Amniotic epithelial cell (primary cell): ENCODE measurements at places on chromosomes 6 and 20.

GRCh38 chr20:1336699-1337367, 7.9 kb upstream of the SDCBP2 start:
- peak; percentile 20 for DNase-seq

GRCh38 chr6:38236631-38237030, 403.1 kb downstream of the BTBD9 start:
- DNase-seq = no peak

DNA sequence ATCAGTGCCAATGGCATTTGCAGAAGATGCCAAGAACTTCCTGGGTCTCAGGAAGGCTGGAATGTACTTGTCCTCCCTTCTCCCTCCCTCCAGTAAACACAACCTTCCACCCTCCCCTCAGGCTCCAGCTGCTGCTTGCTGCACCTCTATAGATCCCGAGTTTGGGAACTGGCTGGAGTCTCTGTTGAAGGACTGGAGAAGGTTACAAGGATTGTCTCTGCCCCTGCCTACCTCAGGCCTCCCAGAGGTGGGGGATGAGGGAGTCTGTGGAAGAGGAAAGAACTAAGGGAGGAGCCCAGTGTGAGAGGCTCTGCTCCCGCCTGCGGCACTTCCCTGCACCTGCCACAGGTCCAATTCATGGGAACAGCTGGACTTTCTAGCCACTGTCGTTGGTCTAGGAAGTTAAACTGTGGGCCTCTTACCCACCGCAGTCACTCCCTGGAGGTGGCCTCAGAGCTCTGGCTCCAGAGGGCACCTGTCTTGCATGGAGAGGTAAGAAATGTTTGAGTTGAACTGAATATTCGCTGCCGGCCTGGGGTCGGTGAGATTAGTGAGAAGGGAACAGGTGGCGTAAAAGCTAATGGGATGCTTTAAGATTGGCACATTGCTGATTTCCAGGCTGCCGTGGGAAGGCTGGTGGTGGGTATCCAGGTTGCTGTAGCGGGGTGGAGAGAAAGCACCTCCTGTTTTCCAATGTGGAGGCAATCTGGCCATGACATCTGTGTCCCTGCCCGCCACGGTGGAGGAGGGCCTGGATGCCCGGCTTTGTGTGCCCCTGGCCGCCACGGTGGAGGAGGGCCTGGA, 54.3 kb downstream of the PPP1R14C start:
- DNase-seq = no peak

DNA sequence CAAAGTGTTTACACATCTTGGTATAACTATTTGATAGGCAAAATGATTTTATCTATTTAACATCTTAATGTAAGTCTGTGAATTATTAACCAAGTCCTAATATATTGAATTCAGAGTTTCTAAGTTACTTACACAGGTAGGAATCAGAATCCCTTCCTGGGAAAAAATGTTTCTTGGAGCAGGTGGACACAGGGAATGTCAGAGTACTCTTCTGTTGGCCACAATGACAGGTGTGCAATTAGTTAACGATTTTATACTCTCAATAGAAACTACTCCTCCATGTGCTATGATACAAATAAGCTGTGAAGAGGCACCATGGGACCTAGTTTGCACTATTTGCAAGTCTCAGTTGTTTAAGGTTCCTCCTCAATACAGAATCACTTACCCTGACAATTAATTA, 821 bp upstream of the TAAR5 start:
- no peak for DNase-seq

GRCh38 chr6:71103130-71103529, 146.3 kb upstream of the B3GAT2 start:
- DNase-seq = peak; percentile 58

- DNase-seq = no peak
Observed at GRCh38 chr20:5267092-5267491, 49.7 kb downstream of the PROKR2 start.

GRCh38 chr6:29975561-29975907, 33.2 kb downstream of the HLA-A start:
- DNase-seq = no peak

DNA sequence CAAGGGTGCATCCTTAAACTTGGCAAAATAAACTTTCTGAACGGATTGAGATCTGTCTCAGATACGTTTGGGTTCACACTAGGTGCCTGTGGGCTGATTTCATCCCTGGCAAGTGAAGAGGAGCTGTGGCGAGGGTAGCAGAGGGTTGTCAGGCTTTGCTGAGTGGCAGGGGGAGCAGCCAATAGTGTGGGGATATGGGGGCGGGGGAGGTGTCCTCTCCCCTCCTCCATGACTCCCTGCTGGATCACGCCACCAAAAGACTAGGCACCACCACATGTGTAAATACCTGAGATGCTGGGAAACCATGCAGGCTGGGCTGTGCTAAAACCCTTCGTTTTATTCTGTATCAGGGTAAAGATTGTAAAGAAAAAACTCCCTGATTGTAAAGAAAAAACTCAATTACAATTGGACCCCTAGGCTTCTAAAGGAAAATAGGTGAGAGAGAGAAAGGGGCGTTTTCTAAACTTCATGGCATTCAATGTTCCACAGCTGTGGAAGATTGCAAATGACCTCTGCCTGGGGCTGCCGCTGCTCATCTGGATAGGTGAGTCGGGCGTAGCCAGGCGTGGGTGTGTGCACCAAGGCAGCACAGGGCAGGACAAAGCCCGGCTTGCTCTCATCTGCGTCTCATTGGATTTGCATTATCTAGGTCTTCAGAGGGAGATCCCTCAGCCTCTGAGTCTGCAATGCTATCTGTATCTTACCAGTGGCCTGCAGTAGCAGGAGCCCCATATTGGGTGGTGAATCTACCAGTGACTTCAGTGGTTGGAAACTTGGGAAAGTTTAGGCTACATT, 26.9 kb upstream of the ADTRP start:
- DNase-seq = no peak

- DNase-seq = no peak
Observed at GRCh38 chr20:25018425-25018824, 25.9 kb upstream of the APMAP start.

DNA sequence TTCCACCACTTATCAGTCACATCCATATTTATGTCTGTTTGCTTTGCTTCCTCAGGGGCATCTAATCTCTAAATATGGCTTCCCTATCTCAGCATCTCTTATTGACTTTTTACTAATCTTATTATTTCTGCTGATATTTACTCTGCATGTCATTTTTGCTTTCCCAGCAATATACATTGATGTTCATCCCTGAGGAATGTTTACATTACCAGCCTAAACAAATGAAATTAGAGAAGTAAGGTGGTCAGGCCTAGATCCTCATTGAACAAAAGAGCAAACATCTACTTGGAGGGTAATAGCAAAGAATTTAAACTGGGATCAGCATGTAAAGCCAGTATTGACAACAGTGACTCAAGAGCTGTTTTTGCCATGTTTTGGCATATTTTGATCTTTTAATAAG, 546.4 kb downstream of the MMUT start:
- DNase-seq = no peak

GRCh38 chr6:78597966-78598365, 269.4 kb upstream of the IRAK1BP1 start:
- no peak for DNase-seq

DNA sequence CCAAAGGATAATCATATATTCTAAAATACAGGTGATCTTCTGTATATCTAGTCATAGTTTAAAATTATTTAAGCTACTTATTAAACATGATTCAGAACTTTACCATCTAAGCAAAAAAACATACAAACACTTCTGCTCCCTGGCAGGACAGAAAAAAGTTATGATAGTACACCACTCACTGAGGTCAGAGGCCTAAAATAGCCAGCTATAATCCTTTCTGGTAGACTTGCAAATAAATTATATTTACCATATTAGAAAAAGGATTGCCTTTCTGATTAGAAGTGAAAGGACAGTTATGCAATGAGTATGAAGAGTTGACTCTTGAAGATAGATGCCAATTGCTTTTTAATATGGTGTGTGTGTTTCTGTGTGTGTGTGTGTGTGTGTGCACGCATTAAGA, 207.4 kb downstream of the BMP2 start:
- peak; percentile 48 for DNase-seq

GRCh38 chr6:159042003-159042825, 2.6 kb downstream of the TAGAP start:
- peak; percentile 48 for DNase-seq

DNA sequence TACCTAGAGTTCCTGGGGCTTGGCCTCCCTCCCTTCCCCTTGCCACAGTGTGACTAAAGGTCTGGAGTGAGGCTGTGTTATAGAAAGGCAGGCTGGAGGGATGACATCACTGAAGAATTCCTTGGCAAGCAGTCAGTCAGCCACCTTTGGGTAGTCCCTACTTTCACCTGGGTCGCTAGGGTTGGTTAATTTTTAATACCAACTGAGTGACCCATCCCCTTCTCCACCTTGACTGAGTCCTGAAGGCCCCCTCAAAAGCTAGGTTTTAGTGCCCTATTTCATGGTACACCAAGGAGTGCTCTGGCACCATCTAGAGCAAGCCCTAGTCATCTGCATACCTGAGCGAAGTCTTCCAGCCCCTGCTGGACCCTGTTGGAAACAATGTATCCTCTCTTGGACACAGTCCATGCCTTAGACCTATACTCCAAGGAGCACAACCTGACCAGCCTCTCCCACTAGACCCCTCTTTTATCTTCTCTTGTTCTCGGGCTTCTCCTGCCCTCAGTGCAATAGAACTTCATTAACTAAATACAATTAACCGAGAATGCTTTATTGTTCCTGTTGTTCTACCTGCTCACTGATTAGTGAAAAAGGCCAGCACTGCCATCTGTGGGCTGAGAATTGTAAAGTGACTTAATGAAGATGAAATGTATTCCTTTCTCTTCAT, 44.6 kb downstream of the RIN2 start:
- no peak for DNase-seq

DNA sequence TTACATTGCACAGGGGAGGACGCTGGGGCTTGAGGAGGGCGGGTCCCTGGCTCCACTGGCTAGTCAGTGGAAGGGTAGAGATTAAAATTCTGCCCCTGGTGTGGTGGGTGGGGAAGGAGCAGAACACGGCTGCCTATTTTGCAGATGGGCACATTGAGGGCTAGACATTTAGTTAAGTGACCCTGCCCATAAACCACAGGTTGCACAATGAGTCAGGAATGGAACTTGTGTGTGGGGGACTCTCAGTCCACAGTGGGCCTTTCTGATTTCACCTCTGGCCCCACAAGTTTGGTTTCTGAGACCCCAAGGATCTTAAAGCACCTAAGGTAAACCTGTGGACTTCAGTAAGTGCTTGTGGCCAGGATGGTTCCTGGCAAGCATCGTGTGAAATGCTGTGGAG, 22.0 kb upstream of the CCDC167 start:
- DNase-seq = no peak

GRCh38 chr6:51934098-51934497, 153.3 kb downstream of the PKHD1 start:
- no peak for DNase-seq

DNA sequence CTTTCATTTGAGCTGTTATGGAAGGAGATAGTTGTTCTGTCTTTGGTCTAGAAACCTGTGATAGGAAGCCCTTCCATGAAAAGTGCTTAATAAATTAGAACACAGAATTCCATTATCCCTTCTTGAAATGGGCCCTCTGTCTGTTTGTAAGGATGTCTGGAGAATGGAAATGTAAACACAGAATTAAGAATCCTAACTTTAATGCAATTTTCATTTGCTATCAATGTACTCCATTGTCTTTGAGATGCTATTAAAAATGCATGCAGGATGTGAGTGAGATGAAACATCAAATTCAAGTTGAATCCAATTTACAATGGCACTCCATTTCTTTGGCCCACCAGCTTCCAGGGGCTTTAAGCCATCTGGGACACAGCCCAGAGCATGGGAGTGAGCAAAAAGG, 13.9 kb upstream of the AARS2 start:
- no peak for DNase-seq

DNA sequence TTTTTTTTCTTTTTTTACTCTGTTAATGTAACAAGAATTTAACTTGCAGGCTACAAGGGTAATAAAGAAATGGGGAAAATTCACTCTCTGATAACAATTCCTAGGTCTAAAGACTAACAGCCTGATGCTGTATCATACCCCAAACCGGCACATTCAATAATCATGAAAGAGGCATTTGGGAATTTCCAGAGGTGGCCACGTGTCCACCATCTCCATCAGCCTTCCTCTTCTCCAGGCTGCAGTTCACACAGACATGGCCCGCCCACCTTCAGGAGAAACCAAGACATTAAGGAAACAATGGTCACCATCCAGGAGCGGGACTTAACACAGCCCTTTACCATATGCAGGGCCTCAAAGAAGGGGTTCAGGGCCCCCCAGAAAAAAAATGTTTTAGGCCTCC, 44.8 kb downstream of the PDE10A start:
- DNase-seq = no peak

DNA sequence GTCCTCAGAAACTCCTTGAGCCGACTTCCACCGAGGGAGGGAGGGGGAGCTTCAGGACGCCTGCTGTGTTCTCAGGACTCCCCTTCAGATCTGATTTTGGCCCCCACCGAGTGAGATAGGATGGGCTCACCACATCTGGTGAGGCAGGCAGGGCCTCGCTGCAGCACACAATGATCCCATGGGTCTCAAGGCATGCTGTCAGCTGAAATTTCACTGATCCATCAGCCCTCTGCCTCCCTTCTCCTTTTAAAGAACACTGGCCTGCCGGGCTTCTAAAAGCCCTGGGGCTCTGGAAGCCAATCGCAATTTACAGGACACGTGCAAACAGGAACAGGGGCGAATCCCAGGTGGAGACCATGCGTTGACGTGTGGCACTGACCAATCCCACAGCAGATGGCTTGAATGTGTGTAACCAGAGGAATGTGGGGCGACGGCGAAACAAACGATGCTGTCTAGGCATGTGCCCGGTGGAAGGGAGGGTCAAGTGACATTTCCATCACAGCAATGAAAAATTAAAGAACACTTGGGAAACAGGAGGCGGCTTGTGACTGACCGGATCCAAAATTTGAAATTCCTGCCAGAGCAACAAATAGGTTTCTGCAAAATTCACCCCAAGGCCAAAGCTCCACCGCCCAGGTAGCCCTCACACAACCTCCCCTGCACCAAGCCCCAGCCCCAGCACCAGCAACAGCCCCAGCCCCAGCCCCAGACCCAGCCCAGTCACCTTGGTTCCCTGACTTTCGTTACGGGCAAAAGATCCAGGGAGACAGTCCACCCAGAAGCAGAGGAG, 167.1 kb upstream of the ZNF337 start:
- no peak for DNase-seq

DNA sequence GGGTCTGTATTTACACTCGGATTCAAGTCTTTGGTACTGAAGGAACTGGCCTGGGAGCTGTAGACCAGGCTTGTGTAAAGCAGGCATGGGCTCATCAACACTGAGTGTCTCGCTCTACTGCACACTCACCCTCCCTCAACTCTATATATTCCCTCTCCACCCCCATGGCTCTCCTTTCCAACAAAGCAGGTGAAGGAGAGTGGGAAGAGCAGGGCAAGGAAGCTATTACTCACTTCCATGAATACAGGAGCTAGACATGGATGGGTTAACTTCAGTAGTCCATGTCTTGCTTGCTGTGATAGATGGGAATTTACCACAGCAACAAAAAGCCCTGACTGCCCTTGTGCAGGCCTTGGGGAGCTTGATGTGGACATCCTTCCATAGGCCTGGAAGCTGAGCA, 20.7 kb upstream of the SLC2A12 start:
- DNase-seq = no peak

DNA sequence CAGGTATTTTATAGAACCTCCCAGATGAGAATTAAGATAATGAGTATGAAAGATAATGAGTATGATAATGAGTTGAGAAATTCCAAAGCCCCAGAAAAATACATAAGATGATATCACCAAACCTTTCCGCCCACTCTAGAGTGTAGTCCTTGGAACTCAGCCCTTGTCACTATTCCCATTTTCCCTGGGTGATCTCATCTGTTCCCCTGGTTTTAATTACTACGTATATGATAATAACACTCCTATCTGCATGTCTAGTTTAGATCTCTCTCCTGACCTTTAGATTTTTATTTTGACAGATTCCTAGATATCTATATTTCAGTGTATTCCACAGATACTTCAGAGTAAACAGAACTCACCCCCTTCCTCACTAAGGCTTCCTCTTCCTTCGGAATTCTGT, 51.0 kb upstream of the ASIP start:
- DNase-seq = no peak
